ENCODE measurements at places on chromosomes 2 and 18. TPM values are rescaled to one million over a fixed set of nuclear protein-coding genes. Genes with fewer than 3 reads are reported as not detected.

DNA sequence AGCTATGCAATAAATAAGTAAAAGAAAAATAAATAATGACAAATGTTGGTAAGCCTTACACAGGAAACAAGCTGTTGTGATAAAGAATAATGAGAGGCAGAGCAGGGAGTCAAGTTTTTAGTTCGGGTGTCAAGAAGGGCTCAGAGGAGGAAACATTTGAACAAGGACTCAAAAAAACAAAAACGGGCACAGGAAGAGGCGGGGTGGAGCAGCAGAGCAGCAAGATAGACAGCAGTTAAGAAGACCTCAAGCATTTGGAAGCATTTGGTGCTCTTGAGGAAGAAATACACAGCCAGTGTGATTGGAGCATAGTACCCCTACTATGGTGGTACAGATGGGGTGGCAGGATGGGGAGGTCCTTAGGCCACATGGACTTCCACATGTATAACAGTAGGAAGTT lies 2.8 kb downstream of the TMEM169 start:
- H3K27ac ChIP-seq = no peak overlapping the region
- peaks cover 25% of the 10 kb centered on the region for H3K4me1 ChIP-seq
- no peaks in the 10 kb centered on the region for H3K27me3 ChIP-seq
- H3K36me3 ChIP-seq = no peaks in the 10 kb centered on the region
- H3K4me3 ChIP-seq = no peak overlapping the region

- no peak overlapping the region for H3K27ac ChIP-seq
- peaks cover 38% of the 10 kb centered on the region for H3K4me1 ChIP-seq
- H3K36me3 ChIP-seq = no peaks in the 10 kb centered on the region
- H3K4me3 ChIP-seq = no peak overlapping the region
Observed at GRCh38 chr2:109611467-109612095, 2.2 kb downstream of the SEPTIN10 start.

DNA sequence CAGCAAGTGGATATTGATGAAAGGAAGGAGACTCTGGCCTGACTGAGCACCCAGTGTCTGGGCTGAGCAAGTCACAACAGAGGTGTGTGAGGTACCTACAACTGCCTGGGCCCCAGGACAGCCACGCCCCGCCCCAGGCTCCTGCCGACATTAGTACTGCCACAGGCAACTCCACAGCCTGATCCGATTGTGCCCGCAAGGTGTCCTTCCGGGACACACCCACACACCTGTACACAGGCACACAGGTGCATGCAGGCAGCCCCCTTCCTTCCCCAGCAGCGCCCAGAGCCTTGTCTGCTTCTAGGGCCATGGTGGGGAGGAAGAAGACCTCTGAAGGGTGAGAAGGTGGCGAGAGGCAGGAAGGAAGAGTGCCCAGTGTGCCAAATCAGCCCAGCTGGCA lies 83.6 kb downstream of the TNS1 start:
- no peaks in the 10 kb centered on the region for H3K36me3 ChIP-seq
- H3K27me3 ChIP-seq = no peaks in the 10 kb centered on the region
- no peak for DNase-seq
- H3K27ac ChIP-seq = no peak overlapping the region
- no peak overlapping the region for H3K4me3 ChIP-seq

- no peaks in the 10 kb centered on the region for H3K4me1 ChIP-seq
- no peak overlapping the region for H3K4me3 ChIP-seq
- DNase-seq = no peak
- H3K27me3 ChIP-seq = no peaks in the 10 kb centered on the region
- H3K36me3 ChIP-seq = no peaks in the 10 kb centered on the region
Observed at GRCh38 chr2:170886386-170886785, 42.7 kb upstream of the GORASP2 start.

GRCh38 chr2:196409376-196409775 lies 230.1 kb upstream of the CCDC150 start:
- no peaks in the 10 kb centered on the region for H3K27me3 ChIP-seq
- DNase-seq = no peak
- H3K27ac ChIP-seq = no peak overlapping the region
- H3K4me1 ChIP-seq = no peaks in the 10 kb centered on the region
- H3K36me3 ChIP-seq = no peaks in the 10 kb centered on the region

Gene GPBAR1
- 62.3 TPM for polyA plus RNA-seq

Gene ITGA6
- polyA plus RNA-seq = 0.01 TPM

- H3K4me3 ChIP-seq = no peak overlapping the region
- peaks cover 16% of the 10 kb centered on the region for H3K27me3 ChIP-seq
- no peaks in the 10 kb centered on the region for H3K4me1 ChIP-seq
- no peaks in the 10 kb centered on the region for H3K36me3 ChIP-seq
Observed at GRCh38 chr18:37572736-37573135, 7.1 kb upstream of the CELF4 start.

Gene NEU4
- 0.99 TPM for polyA plus RNA-seq

DNA sequence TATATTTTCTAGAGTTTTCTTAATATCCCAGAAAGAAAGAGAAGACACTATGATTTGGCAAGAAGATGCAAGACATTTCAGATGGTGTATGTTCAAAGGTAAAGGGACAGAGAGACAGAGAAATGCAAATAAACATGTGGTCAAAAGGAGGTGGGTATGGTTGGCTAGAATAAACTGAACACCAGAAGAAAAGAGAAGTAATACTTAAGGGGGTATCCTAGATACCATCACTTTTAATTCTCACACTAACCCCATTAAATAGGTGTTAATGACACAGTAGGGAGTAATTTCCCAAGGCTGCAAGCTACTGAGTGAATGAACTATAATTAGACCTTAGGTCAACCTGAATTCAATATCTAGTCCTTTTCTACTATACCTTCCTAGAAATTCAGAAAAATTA lies 111.2 kb upstream of the CD226 start:
- peaks cover 37% of the 10 kb centered on the region for H3K36me3 ChIP-seq
- H3K4me3 ChIP-seq = no peak overlapping the region
- no peaks in the 10 kb centered on the region for H3K4me1 ChIP-seq
- no peak overlapping the region for H3K27ac ChIP-seq
- H3K27me3 ChIP-seq = no peaks in the 10 kb centered on the region
- no peak for DNase-seq

DNA sequence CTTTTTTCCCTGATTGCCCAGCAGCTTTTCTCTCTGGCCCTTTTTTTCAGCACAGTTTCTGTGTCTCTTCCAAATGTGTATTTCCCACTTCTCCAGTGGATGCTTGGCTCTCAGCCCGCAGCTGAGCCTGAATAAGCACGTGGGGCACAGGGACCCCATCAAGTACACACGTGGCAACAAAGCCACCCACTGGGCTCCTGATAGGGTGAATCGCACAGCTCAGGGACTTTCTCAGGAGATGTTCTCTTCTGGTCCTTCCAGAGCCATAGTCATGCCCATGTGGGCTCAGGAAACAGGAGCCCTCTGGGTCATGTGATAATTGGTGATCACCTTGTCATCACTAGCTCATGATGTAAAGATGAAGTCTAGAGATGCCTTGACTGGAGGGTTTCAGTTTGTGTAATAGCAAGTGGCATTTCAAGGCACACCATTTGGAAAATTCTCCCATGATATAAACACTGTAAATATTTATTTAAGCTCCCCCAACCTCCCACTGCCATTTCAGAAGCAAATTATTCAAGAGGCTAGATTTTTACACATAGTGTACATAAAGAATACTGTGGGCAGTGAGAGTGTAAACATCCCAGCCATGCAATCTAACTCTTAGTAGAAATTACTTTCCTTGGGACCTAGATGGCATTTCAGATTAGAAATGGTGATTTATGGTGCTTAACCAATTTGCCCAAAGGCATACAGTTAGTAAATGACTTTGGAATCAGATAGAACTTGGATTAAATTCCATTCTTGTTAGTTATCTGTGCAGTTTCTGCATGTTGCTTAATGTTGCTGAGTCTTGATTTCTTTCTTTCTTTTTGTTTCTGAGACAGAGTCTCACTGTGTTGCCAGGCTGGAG lies 597.5 kb downstream of the SLC4A3 start:
- no peak for DNase-seq
- H3K36me3 ChIP-seq = no peaks in the 10 kb centered on the region
- H3K4me1 ChIP-seq = no peaks in the 10 kb centered on the region
- no peak overlapping the region for H3K27ac ChIP-seq
- no peak overlapping the region for H3K4me3 ChIP-seq

Gene CPS1
- not detected for polyA plus RNA-seq

DNA sequence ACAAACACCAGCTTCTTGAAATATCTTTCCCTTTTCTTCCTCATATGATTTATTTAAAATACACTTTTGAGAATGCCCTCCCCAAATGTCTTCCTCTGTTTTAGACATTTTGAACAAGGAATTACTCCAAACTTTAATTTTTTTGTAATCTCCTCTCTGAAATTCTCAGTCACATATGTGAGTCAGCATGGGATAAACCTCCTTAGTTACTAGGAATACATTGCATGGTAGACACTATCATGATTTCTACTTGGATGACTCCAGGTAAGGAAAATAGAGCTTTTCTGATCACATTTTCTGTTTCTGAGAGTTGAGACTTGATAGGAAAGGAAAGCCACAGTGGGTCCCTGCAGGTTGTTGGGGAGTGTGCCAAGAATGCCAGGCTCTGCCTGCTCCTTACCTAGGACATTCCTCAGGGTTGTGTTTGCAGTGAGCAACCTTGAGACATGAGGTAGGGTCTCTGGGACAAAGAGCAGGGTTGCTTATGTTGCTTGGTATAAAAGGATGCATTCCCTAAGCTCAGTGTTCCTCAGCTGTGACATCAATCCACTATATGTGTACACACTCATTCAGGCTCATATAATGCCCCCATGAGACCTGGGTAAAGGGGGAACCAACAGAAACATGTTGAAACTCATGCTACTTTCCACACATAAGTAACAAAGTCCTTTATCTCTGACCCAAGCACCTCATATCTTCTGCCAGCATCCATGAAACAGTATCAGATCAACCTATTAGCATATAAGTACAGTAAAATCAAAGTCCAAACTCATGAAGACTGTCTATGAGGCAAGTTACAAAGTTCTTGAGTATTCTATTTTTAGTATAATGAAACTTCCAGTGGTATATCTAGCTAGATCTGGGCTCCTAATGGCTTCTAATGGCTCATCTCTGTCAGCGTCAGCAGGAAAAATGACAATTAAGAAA lies 112.8 kb upstream of the SCN1A start:
- DNase-seq = no peak
- no peak overlapping the region for H3K4me3 ChIP-seq
- H3K27ac ChIP-seq = no peak overlapping the region

DNA sequence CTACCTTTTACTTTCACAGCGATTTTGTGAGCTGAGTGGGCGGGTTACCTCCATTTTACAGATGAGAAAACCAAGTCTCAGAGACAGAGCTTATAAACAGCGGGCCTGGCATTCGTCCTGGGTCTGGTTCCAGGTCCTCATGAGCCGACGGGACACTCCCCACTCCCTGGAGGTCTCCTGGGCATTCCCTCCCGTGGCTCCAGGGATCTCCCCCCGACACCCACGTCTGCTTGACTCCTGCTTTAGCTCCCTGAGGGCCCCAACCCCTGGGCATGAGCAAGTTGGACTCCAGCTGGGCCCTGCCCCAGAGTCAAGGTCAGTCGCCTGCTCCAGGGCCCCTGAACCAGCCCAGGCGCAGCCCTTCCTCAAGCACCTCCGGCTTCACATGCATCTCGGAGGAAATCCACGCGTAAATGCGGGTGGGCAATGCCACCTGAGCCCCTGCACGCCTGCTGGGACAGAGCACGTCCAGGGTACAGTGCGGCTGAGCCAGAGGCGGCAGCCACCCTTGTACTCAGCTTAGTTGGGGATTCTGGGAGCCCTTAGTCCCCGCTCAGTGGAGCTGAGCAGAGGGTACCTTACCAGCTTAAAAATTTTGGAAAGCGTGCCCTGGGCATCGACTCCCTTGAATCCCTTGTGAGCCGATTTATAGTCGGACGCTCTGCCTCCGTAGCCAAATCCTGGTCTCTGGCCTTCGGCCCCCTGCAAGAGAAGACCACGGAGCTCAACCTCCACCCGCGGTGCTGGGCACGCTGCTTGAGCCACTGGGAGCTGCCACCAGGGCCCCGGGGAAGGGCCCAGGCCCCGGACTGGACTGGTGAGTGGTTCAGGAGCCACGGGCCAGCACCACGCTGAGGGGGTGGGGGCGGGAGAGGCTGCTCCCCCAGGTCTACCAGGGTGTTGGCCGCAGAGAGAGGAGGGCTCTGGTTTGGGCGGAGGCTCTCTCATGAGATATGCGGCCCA lies 148.1 kb downstream of the MBP start:
- H3K27me3 ChIP-seq = no peaks in the 10 kb centered on the region
- no peak overlapping the region for H3K4me3 ChIP-seq
- peaks cover 15% of the 10 kb centered on the region for H3K4me1 ChIP-seq
- no peak for DNase-seq
- no peak overlapping the region for H3K27ac ChIP-seq

DNA sequence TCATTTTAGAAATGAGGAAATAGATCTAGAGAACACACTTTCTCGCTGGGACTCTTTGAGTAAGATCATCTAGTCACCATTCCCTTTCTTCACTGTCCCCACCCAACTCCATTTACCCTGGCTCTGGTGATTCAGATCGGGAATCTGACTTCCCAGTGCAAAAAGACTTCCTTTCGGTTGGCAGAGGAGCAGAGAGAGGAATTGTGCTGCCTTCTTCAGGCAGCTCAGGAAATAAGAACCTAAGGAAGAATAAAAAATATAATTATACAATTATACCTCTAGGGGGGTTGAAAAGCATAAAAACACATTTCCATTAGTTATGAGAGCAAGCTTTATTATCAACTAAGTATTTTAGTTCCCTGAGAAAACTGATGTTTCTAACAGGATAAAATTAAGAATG lies 9.3 kb upstream of the MPP4 start:
- no peaks in the 10 kb centered on the region for H3K27me3 ChIP-seq
- H3K4me3 ChIP-seq = no peak overlapping the region
- H3K27ac ChIP-seq = no peak overlapping the region
- DNase-seq = no peak
- no peaks in the 10 kb centered on the region for H3K4me1 ChIP-seq
- H3K36me3 ChIP-seq = peaks cover 68% of the 10 kb centered on the region

Gene DUSP11
- 23.1 TPM for polyA plus RNA-seq

GRCh38 chr2:105571445-105571987 lies 172.7 kb upstream of the FHL2 start:
- no peaks in the 10 kb centered on the region for H3K4me1 ChIP-seq
- H3K36me3 ChIP-seq = no peaks in the 10 kb centered on the region
- H3K27ac ChIP-seq = no peak overlapping the region
- no peak overlapping the region for H3K4me3 ChIP-seq

GRCh38 chr18:78731016-78731397 lies 248.6 kb upstream of the SALL3 start:
- no peaks in the 10 kb centered on the region for H3K36me3 ChIP-seq
- no peak for DNase-seq
- H3K4me1 ChIP-seq = no peaks in the 10 kb centered on the region
- no peak overlapping the region for H3K27ac ChIP-seq
- H3K4me3 ChIP-seq = no peak overlapping the region

DNA sequence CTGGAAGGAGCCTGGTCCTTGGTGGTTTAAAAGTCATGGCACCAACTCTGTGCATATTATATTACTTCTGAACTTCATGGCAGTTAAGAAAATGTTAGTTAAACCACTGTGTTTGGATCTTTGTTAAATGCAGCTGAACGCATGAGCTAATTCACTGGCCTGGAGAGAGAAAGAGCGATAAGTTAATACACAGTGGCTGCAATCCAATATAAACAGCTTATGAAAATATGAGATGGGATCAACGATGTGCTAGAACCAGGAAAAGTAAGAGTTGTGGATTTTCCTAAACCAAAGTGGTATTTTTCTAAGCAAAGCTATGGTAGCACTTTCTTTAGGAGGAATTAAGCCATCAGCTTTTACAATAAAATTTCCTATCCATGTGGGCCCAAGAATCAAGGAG lies 326.7 kb downstream of the MTX2 start:
- H3K4me1 ChIP-seq = no peaks in the 10 kb centered on the region
- H3K27me3 ChIP-seq = no peaks in the 10 kb centered on the region
- DNase-seq = no peak
- no peak overlapping the region for H3K27ac ChIP-seq

Gene UGT1A3
- polyA plus RNA-seq = not detected
